ENCODE measurements at places on chromosomes 3 and 15.

GRCh38 chr3:30632065-30632464, 25.7 kb downstream of the TGFBR2 start:
- no peak for DNase-seq

GRCh38 chr3:84987706-84988504, 29.1 kb downstream of the CADM2 start:
- no peak for DNase-seq

- no peak for DNase-seq
These were observed 557.2 kb downstream of the NR2F2 start for GRCh38 chr15:96887730-96888129.

DNA sequence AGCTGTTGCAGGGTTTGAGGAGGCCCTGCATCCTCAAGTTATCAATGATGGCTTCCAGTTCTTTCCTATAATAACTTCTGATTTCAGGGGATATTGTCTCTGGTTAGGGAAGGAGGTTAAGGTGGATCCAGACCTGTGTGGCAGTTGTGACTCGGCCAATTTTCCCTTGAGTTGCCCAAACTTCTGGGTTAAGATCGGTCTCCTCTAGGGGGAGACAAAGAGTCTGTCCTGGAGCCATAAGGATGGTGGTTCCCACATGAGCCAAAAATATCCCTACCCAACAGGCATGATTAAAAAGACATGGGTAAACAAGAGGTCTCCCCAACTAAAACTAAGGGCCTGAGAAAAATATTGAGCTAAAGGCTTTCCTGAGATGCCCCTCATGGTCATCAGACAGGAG, 227.5 kb upstream of the MDFIC2 start:
- no peak for DNase-seq
